ENCODE measurements at places on chromosomes 11 and 22. TPM values are rescaled to one million over a fixed set of nuclear protein-coding genes. Genes with fewer than 3 reads are reported as not detected.

NXPE4 gene
- not detected for total RNA-seq

OR56A3 gene
- total RNA-seq: not detected

MPZL3 gene
- total RNA-seq: 10.7 TPM

KCTD14 gene
- total RNA-seq: 0.48 TPM

SOX6 gene
- 0.67 TPM for total RNA-seq

TPBGL gene
- not detected for total RNA-seq

INTS4 gene
- 36.6 TPM for total RNA-seq

TREH gene
- not detected for total RNA-seq

CRYAB gene
- total RNA-seq: 1.6 TPM

GRK3 gene
- total RNA-seq: 0.65 TPM

AQP11 gene
- total RNA-seq: 0.19 TPM

TTC12 gene
- 3.5 TPM for total RNA-seq

PDGFB gene
- total RNA-seq: 148 TPM

GVQW3 gene
- total RNA-seq: 1.9 TPM

SPI1 gene
- total RNA-seq: under 0.01 TPM

OMP gene
- total RNA-seq: not detected

NNMT gene
- total RNA-seq: 330 TPM

NPTXR gene
- 0.38 TPM for total RNA-seq

HBB gene
- not detected for total RNA-seq

UBQLNL gene
- 0.10 TPM for total RNA-seq

C22orf42 gene
- not detected for total RNA-seq

MPST gene
- total RNA-seq: 103 TPM

FAM180B gene
- not detected for total RNA-seq

FAM111B gene
- total RNA-seq: 9.1 TPM

CAPN5 gene
- total RNA-seq: 9.7 TPM

NLRP6 gene
- not detected for total RNA-seq

ZNF280B gene
- 1.6 TPM for total RNA-seq

KCNQ1 gene
- total RNA-seq: not detected

GLB1L3 gene
- not detected for total RNA-seq

OR51B5 gene
- not detected for total RNA-seq

BMAL1 gene
- total RNA-seq: 6.9 TPM

Measured in vein endothelial cell (primary cell).